ENCODE measurements at places on chromosomes 4 and X.

GRCh38 chrX:45824471-45824870, 623.8 kb upstream of the DIPK2B start:
- peak; percentile 40 for DNase-seq

DNA sequence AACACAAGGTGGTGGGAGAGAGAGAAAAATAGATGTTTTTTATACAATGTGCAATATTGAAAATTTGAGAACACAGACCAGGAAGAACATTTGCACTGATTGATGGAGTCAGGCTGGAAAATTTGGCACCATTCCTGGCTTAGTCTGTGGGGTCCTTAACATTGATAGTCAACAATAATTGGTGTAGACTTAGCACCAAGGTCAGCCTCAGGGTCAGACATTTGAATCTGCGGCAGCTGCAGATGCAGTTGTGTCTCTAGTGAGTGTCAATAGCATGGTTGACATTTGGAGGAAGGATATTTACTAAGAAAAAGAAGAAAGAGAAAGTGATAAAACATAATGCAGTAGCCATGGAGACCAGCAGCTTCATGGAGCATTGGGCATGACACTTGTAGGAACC, 31.5 kb upstream of the GLRA3 start:
- DNase-seq = no peak

- peak; percentile 73 for DNase-seq
These were observed 12.4 kb downstream of the CASP6 start for GRCh38 chr4:109690690-109691410.

DNA sequence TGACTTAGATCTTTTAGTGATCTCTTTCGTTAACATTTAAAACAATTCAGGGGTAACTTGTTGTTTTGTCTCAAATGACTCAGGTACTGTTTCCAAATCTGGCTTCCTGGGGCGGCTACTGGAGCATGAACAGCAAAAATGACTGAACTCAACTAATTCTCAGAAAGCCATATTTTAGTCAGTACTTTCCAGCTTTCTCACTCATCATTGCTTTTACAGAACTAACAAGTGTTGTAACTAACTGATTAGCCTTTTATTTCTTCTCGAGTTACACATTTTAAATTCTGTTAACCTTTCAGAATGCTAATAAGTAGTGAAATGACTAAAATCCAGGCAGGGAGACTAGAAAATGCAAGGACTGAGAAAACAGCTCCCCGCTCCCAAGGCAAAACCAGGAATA, 55.3 kb downstream of the JADE3 start:
- no peak for DNase-seq

DNA sequence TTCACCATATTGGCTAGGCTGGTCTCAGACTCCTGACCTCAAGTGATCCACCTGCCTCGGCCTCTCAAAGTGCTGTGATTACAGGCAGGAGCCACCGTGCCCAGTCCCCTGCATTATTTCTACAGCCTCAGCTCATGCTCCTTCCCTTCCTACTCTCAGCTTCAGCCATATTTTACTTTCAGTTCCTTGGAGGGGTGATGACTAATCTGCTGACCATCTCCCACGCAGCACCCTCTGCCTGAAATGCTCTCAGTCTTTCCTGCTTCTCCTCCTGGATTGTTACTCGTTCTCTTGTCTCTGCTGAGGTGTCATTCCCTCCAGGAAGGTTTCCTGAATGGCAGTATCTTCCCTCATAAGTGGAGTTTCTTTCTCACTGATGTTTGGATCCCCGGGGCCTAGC, 63.3 kb downstream of the MOSPD2 start:
- no peak for DNase-seq

GRCh38 chrX:149939905-149940673, 1.8 kb upstream of the EOLA2 start:
- peak; percentile 88 for DNase-seq

DNA sequence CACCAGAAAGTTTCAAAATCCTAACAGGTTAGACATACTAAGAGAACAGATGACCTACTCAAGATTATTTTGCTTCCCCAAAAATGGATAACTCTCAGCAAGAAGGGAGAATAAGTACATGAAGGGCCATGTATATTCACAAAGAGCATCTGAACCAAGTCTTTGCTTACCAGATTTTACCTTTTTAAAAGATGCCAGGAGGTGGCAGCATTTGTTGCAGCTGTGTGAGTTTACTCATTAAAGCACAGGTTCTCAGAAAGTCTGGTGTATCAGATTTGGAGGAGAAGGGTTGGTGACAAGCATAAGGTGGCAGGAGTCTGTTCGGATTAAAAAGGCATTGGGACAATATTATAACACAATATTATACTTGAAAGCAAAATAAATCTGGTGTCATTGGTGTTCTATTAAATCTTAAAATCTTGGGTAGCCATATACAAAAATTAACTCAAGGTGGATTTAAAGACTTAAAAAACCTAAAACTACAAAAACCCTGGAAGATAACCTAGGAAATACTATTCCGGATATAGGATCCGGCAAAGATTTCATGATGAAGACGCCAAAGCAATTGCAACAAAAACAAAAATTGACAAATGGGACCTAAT, 51.3 kb upstream of the NFKB1 start:
- peak; percentile 36 for DNase-seq

- no peak for DNase-seq
These were observed 150.7 kb downstream of the PDGFC start for GRCh38 chr4:156820931-156821330.

DNA sequence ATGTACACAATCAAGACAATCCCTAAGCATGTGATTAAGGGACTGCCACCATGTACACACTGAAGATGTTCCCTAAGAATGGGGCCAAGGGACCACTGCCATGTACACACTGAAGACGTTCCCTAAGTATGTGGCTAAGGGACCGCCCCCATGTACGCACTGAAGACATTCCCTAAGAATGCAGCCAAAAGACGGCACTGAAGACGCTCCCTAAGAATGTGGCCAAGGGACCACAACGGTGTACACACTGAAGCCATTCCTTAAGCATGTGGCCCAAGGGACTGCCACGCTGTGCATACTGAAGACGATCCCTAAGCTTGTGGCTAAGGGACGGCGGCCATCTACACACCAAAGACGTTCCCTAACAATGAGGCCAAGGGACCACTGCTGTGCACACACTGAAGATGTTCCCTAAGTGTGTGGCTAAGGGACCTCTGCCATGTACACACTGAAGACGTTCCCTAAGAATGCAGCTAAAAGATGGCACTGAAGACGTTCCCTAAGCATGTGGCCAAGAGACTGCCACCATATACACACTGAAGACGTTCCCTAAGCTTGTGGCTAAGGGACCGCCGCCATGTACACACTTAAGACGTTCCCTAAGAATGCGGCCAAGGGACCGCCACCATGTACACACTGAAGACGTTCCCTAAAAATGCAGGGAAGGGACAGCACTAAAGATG, 26.4 kb downstream of the DHRSX start:
- no peak for DNase-seq

DNA sequence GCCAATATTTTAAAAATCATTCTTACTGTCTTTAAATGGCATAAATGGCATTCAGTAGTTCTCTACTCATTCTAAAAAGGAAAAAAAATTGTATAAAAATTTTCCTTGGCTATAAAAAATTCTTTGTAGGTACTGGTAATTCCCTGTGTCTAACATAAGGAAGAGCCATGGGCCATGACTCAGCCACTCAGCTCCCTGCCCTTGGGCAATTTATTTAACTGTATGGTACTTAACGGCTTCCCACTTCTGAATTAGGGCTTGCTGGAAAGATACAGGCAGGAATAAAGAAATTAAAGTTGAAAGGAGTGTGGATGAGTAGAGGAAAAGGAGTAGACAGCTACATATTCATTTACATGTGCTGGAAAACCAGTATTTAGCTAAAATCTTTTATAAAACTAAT, 30.6 kb downstream of the ABHD18 start:
- no peak for DNase-seq

- no peak for DNase-seq
These were observed 25.2 kb upstream of the PRSS48 start for GRCh38 chr4:151251603-151252304.

GRCh38 chr4:80184825-80185756, 12.2 kb upstream of the PRDM8 start:
- no peak for DNase-seq

DNA sequence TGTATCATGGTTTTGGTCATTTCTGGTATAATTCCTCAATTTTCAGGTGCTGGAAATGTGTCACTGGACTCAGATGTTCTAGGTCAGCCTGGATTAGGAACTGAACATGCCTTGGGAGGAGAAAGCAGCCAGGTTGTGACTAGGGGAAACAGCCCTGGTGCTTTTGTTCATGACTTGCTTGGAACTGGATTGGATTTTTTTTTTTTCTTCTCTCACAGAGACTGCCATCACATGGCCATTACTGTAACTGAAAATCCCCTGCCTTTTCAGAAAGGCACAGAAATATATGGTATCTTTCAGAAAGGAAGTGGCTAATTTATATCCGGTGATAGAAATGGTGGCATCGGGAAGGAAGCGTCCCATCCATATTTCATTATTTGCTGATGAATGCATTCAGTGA, 34.6 kb downstream of the SEPTIN11 start:
- DNase-seq = no peak

DNA sequence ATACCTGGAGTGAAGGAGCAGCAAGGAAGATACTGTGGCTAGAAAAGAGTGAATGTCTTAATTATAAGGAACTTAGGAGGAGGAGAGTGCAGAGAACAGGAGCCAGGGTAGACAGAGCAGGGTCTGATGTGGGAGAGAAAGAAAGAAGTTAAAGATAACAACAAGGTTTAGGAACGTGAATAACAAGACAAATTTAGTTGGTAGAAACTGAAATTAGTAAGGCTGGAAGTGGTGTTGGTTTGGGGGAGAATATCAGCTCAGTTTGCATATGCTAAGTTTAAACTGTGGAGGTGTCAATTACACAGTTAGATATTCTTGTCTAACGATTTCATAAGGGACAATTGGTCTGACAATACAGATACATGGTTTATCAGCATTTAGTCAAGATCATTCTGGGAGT, 1123.7 kb upstream of the PABPC4L start:
- no peak for DNase-seq

- no peak for DNase-seq
These were observed 832.7 kb upstream of the INTU start for GRCh38 chr4:126799971-126800574.

DNA sequence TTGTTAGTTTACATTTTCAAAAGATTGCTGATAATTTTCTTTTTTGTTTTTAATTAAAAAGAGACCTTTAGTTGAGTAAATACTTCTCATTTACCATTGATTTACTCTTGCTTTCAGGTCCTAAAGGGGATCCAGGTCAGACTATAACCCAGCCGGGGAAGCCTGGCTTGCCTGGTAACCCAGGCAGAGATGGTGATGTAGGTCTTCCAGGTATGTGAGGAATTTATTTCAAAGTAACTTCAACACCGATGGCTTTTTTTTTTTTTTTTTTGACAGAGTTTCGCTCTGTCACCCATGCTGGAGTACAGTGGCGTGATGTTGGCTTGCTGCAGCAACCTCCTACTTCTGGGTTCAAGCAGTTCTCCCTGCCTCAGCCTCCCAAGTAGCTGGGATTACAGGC, 135.1 kb downstream of the IRS4 start:
- DNase-seq = no peak

- no peak for DNase-seq
These were observed 37.2 kb upstream of the PPP2R2C start for GRCh38 chr4:6509587-6509986.

GRCh38 chr4:68361146-68361589, 11.3 kb upstream of the YTHDC1 start:
- DNase-seq = no peak

- DNase-seq = no peak
These were observed 6.7 kb downstream of the UNC5C start for GRCh38 chr4:95541889-95542607.

- no peak for DNase-seq
These were observed 525.4 kb upstream of the HS3ST1 start for GRCh38 chr4:11954093-11954492.

DNA sequence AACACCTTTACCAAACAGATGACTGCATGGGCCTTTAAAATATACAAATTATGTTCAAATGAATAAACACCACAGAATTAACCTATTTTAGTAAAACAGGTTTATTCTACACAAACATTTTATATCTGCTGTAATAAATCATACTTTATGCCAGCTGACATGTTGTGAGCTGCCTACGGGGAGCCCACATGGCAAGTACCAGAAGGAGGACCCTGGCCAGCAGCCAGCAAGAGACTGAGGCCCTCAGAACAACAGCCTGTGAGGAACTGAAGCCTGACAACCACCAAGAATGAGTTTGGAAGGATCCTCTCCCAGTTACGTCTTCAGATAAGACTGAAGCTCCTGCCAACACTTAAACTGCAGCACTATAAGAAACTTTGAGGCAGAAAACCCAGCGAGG, 377.0 kb downstream of the PDGFC start:
- no peak for DNase-seq

DNA sequence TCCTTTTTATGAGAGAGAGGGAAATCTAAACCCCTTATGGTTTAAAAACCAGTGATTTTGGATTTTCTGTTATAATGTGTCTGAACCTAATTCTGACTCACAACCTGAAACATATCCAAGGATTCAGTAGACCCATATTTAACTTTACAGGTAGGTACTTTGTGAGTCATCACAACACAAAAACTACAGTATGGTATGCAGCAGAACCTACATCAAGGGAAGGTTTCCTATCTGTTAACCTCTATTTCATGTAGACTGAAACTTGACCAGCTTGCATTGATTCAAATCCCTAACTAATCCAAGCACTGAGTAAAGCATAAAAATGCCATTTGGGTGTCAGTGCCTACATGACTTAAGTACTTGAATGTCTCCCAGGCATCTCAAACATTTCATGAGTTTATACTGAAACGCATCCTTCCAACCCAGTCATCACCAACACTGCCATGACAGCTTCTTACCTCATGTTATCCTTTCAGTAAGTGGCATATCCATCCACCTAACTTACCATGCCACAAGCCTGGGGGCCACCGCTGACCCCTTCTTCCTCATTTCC, 4.3 kb upstream of the ARHGAP10 start:
- no peak for DNase-seq

- DNase-seq = no peak
These were observed 22.0 kb downstream of the AFAP1 start for GRCh38 chr4:7917669-7918068.

DNA sequence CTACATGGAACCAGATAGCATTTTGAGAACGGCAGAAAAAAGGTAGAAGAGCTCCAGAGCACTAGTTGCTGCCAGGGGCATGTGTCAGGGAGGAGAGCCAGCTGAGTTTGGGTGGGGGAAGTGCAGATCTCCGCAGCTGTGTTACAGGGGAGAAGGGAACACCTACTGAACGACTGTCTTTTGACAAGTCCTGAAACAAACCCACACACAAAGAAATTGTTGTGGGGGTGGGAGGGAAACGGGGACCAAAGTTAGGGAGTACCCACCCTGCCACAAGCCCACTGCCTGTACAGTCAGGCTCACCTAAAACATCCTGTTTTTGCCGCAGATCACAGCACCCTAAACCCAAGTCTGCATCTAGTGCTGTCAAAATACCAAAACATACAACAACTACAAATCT, 55.5 kb downstream of the LEF1 start:
- peak; percentile 72 for DNase-seq

DNA sequence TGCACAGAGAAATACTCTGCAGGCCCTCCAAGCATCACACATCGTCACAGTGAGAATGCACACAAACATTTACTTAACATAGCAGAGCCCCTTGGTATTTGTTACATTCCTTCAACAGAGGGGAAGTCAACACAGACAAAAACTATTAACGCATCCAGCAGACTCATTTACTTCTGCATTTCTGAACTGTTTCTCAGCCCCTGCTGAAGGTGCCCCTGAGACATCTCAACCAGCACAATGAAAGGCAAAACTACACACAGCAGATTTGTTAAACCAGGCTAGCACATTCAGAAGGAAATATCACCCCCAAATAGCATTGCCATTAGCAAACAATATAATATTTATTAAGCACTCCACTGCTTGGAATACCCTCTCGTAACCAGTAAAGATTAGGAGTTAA, 367.0 kb downstream of the RAB28 start:
- DNase-seq = no peak

GRCh38 chr4:102675141-102675540, 85.6 kb downstream of the MANBA start:
- DNase-seq = no peak
